ENCODE measurements at places on chromosomes 3 and 15.

DNA sequence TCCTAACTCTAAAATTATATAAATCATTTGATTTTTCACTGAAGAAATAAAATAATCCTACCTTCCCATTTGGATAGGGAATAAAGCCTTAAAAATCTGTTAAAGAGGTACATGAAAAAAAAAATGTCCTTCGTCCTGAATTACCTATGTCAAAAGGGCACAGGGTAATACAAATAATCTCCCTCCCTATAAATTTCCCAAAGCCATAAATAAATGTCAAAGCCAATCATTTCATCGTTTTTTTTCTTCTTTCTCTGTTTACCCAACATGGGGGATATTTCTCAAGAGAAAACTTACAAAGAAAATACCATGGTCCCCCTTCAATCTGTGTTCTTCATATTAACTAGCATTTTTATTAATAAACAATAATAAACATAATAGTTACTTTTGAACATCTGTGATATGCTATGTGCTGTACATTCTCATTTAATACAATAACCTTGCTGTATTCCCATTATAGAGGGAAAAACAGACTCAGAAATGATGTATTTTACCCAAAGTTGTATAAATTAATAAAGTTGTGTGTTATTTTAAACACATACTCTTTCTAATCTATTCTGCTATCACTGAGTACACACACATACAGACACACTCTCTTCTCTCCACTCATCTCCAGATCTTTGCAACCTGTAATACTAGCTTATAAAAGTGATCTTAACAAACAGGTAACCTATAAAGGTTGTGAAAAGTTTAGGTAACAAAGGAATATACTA is 910 bp upstream of the ANKRD28 start:
- DNase-seq = no peak

DNA sequence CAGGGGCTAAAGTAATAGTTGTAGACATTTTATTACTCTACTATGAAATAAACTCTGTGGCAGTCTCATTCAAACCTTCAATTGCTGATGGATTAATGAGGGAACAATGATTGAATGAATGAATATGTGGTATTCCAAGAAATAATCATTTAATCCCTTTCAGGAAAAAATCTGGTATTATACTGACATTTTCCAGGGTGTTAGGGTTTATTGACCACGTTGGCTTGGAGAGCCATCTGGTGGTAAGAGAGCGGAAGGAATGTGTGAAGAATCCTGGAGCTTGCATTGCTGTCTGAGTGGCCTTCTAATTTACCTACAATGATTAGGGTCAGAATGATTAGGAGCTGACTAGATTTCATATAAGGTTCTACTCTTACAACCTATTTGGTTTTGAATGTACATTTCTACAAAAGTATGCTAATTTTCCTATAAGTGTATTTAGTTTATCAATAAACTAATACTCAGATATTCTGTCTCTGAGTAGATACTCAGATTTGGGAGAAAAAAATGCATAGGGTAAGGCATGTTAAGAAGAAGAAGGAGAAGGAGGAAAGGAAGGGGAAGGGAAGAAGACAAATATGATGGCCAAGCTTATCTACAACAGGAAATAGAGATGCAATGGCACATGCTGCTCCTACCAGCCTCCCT is 249.9 kb downstream of the ROBO1 start:
- DNase-seq = peak; percentile 44

DNA sequence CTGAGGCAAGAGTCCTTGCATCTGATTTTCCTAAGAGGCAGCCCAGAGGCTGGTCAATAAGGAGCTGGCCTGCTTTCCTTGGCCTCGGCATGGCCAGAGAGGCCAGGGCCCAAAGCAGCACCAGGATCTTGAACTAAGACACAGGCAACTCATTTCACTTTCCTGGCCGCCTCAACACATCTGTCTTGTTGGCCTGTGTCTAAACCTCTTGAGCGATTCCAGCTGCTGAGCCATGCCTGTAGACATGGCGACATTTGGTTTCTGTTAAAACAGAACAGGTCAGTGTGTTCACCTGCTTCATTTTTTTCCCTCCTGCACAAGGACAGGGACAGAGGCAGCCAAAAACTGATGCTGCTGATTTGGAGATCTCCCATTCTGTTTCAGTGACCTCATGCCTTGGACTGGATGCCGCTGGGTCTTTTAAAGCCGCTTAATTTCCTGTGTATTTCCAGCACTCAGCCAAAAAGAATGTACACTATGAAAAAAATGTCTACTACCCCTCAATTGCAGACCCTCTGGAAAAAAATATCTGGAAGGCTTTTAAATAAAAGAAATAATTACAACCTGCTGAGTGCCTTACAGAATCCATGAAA is 266.6 kb upstream of the ICE2 start:
- no peak for DNase-seq

GRCh38 chr3:15858547-15859506 is 61.0 kb upstream of the ANKRD28 start:
- peak; percentile 49 for DNase-seq

DNA sequence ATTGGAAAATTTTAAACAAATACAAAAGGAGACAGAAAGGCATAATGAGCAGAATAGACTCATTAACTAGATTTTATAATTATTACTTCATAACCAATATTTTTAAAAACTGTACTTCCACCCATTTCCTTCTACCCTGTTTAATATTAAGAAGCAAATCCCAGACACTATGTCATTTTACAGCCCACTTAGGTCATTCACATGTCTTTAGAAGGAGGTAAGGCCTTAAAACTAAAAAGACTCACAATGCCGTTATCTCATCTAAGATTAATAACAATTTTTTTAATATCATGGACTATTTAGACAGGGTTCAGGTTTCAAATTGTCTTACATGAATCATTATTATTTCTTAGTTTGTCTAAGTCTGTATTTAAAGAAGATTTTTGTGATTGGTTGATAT is 217.2 kb downstream of the NFKBIZ start:
- DNase-seq = no peak

DNA sequence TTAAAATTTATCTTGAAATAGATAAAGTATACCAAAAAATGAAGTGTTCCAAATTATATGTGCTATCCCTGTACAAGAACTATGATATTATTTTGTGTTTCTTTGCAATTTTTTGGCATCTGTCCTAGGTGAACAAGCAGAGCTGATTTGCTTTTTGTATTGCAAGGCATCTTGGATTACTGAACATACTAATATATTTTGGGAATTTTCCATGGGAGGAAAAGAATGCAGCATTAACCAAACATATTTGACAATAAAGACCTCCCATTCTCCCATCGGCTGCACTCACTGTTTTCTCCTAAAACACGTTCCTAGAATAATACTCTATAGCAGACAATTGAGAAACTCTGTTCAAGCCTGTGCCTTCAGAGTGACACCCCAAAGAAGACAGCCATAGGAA is 265.1 kb upstream of the ALCAM start:
- DNase-seq = no peak

GRCh38 chr15:38748710-38749109 is 184.1 kb upstream of the RASGRP1 start:
- no peak for DNase-seq

DNA sequence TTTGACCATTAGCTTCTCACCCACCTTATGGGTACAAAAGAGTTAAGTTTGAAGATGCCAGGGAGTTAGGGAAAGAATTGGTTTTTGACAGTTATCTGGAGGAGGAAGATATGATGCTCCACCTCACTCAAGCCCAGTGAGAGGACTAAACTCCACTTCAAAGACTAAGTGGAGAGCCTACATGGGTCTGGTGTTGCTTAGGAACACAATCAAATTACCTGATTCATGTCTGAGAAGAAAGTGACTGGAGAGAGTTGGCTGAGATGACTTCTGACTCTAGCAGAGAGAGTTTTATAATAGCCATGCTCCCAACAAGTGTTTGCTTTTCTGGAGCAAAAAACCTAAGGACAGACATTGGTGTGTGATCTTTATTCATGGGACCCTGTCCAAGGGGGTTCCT is 43.3 kb downstream of the SUCNR1 start:
- DNase-seq = no peak

DNA sequence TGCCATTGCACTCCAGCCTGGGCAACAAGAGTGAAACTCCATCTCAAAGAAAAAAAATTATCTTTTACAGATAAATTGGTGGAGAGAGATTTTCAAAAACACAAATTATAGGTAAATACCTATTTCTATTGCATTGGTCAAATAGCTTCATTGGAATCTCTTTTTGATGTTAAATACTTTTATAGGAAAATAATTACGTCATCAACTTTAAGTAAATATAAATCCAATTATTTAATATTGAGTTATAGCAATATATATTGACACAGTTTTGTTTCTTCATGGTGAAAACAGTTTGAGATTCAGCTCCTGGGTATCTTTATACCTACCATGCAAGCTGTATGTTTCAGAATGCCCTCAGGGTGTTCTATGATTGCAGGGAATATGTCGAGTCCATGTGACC is 172.1 kb downstream of the TP63 start:
- DNase-seq = no peak

DNA sequence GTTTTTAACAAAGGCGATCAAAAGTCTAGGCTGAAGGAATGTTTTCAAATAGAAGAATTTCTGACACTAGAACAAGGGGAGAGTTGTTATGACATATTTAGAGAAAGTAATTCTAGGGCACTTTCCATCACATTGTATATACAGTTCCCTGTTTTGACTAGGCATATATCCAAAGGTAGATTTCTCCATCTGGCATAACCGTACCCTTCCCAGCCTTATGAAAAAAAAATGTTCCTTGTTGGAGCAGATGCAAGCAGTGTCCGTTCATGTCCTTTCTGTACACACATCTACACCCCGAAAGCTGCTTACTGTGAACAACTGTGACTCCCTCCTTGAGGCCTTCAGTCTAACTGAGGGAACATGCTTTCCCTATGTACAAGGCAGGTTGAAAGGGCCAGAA is 271.7 kb upstream of the GBE1 start:
- no peak for DNase-seq

DNA sequence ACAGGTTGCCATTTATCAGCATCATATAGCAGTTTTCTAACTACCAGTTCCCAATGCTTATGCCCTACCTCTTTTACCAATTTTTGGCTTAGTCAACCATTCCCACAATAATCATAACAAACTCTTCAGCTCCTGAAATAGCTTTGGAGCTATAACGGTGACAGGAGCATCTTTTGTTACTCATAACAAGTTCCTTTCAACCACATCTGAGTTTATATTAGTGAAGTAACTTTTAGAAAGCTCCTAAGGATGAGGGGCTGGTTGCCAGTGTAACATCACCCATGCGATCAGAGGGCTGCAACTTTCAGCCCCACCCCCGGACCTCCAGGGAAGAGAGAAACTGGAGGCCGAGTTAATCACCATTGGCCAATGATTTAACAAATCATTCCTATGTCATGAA is 495.3 kb upstream of the RASGRP1 start:
- no peak for DNase-seq
